ENCODE measurements at places on chromosomes 4 and X.

DNA sequence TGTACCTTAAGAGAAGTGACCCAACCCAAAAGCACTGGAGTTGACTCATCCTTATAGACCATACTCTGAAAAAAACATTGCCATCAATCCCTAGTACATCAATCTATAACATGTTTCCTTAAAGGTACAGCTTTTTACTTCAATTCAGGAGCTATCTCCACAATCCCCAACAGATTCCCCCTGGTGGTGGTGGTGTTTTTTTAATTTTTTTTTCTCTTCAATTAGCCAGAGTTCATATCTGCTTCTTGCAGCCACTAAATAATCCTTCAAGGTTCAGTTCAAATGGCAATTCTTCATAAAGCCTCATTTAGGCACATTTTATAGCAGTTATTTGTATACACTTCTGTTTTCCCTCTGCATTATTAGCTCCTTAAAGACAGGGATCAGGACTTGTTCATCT, 60.7 kb upstream of the KDR start:
- no peak for DNase-seq

DNA sequence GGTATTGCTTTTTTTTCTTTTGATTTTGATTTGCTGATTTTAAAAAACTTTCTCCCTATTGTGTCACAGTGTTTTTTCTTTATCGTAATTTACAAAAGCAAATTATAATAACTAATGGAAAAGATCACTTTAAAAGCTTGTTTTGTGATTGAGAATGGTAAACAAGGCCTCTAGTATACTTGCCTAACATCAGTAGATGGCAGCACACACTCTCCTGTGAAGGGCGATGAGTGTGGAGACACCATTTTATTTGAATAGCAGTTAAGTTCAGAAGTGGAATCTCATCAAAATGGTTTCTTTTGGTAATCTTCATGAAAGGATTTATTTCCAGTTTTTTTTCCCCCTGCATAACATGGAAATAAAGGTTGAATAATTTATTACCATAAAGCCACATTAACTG, 72.3 kb downstream of the PAK3 start:
- DNase-seq: no peak

- DNase-seq: no peak
Observed at GRCh38 chr4:54513204-54513603, 144.6 kb upstream of the KIT start.

- no peak for DNase-seq
Observed at GRCh38 chrX:11480626-11481025, 185.1 kb downstream of the ARHGAP6 start.

- DNase-seq: no peak
Observed at GRCh38 chr4:5709207-5709575, 832 bp upstream of the EVC2 start.

GRCh38 chr4:110621328-110621812, 1.5 kb downstream of the PITX2 start:
- no peak for DNase-seq

DNA sequence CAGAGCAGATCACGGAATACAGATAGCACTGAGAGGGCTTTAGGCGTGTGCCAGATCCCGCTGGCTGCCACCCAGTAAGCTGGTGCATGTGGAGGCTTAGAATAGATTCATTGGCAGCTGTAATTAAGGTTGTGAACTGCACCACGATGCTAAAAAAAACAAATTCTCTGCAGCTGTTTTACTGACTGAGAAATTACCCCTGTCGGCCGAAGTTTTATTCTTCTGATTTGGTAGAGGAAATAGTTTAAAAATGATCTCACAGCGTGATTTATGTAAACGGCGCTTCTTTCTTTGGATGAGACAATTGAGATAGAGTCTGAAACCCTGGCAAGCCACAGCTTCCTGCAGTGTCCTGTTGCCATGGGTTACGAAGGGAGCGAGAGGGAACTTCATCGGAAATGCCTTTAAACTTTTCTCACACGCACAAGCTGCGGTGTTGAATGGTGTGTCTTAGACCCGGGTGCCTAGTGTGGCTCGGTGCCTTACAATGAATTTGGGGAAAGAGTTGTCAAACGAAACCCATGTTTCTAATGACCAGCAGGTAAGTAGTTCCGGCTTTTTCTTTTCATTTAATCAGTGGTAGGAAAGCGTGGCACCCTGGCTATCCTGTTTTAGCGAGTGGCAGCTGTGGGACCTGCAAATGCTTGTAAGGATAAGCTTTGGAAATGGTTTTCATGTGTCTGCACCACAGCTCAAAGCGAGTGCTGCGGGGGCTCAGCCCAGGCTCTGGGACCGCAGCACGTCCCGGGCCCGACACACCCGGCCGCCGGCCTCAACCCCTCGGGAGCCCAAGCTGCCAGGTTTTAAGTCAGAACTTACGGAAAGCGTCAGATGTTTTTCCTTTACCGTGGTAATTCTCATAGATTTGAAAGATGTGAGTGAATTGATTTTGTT, 71.7 kb upstream of the HGFAC start:
- no peak for DNase-seq

- DNase-seq: no peak
Observed at GRCh38 chr4:142549248-142549647, 296.9 kb downstream of the INPP4B start.

DNA sequence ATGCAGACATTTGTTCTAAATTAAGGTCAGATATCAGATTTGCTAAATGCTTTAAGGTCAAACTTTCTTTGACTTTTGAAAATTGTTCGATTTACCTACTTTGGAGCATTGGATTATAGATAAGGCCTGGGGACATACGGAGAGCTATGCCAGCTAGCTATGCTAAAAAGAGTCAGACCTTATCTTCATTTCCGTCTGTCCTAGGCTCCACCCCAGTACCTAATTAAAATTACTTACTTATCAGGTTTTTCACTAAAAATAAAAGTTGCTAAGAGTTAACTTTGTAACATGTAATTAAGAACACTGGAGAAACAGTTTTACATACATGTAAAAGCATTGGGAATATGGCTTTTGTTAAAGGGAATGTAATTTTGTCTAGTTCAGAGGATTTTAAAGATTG, 7.1 kb upstream of the TMEM35A start:
- DNase-seq: no peak

- DNase-seq: no peak
Observed at GRCh38 chr4:57034520-57034919, 55.8 kb downstream of the POLR2B start.

- DNase-seq: no peak
Observed at GRCh38 chr4:39320381-39321115, 45.6 kb downstream of the RFC1 start.

GRCh38 chr4:109684727-109685126, 18.5 kb downstream of the CASP6 start:
- DNase-seq: no peak

GRCh38 chr4:35038079-35038805, 1206.1 kb downstream of the ARAP2 start:
- no peak for DNase-seq

GRCh38 chr4:187006189-187006618, 282.5 kb upstream of the FAT1 start:
- DNase-seq: no peak

GRCh38 chr4:10114607-10115006, 2.0 kb downstream of the WDR1 start:
- DNase-seq: no peak

Data from activated T-cell treated with anti-CD3 and anti-CD28 coated beads, Interleukin-2, amount 50 U/mL, for 1 hour (primary cell).